ENCODE measurements at places on chromosomes 2 and 18. TPM values are rescaled to one million over a fixed set of nuclear protein-coding genes. Genes with fewer than 3 reads are reported as not detected.
A peak's percentile ranks its signal among the peaks of the same experiment; 100 is the strongest.

The ARHGAP28 gene
- 10.8 TPM for total RNA-seq

DNA sequence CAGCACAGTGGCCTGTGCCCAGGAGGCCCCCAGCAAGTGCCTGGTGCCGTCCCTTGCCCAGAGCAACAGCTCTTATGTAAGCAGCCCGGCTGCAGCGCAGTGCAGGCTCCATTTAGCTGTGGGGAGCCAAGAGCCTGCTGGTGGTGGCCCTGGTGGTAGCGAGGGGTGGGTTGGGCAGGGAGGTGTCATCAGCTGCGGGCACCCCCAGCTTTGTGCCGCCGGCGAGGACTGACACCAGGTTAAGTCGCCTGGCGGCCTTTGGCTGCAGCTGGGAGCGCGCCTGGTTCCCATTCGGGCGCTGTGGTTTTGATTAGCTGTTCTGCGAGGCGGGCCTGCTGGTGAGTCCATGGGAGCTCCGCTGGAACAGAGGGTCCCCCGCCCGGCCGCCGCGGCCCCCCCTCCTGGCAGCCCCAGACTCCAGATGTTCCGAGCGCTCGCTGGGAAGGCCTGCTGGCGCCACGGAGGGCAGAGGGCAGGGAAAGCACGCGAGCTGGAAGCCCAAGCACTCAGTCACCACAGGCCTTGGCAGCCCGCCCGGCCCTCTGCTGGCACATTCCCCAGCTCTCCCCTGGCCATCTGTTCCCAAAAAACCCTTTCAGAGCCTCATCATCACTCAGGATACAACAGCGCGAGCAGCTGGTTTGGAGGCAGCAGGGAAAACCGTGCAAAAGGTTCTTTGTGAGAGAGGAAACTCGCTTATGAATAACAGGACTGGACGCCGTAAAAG lies 18.4 kb downstream of the ATOH8 start:
- no peaks in the 10 kb centered on the region for H3K36me3 ChIP-seq
- peaks cover 11% of the 10 kb centered on the region for H3K4me1 ChIP-seq
- DNase-seq, result peak; percentile 94
- peak overlapping the region; percentile 32 for H3K4me3 ChIP-seq
- no peaks in the 10 kb centered on the region for H3K27me3 ChIP-seq
- H3K27ac ChIP-seq, result peak overlapping the region; percentile 64

DNA sequence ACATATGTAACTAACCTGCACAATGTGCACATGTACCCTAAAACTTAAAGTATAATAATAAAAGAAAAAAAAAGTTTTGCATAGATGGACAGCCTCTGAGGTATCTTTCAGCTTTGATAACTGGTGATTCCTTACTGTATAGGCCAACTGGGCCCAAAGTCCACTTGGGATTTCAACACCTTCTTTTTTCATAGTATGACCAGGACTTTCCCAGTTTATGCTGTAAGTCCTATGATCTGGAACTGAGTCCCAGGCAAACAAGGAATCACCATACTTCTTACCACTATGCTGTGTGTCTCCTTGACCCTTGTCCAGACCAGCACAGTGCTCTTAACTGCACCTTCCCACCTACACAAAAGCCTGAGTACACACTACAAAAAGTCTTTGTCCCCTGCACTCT lies 205.1 kb upstream of the RBBP8 start:
- no peaks in the 10 kb centered on the region for H3K36me3 ChIP-seq
- no peak overlapping the region for H3K4me3 ChIP-seq
- no peaks in the 10 kb centered on the region for H3K4me1 ChIP-seq
- no peaks in the 10 kb centered on the region for H3K27me3 ChIP-seq

DNA sequence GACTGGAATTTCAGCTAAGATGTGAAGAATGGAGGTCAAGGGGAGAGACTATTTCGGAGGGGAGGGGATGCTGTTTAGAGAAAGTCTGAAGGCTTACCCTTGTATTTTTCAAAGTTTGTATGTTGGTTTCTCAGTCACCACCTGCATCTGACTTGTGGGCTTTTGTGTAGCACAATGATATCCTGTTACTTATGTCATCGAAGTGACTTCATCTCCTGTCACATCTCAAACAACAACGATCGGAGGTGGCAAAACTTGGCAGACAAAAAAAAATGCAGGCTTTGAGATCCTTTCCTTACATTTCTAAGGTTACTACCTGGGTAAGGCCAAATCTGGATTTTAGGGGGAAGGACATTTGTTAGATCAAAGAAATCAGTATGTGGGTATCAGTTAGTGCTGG lies 11.7 kb upstream of the CXCR4 start:
- DNase-seq, result no peak
- no peaks in the 10 kb centered on the region for H3K4me1 ChIP-seq
- H3K27me3 ChIP-seq, result no peaks in the 10 kb centered on the region
- H3K36me3 ChIP-seq, result no peaks in the 10 kb centered on the region
- H3K27ac ChIP-seq, result peak overlapping the region; percentile 17

DNA sequence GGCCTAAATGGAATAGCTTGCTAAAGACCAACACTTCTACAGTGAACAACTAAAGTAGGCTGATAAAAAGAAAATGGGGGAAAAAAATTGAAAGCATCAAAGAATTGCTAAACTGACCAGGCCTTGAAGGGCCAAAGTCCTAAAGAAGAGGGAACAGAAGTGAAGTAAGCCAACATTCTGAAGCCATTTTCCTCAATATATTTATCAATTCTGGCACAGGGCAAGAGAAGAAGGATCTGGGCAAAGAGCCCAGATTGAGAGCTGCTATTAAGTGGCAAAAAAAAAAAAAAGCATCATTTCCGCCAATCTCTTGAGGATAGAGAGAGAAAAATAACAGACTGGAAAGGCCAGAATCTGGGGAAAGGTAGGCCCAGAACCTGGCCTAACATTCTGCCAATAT lies 25.7 kb downstream of the FANCL start:
- H3K4me3 ChIP-seq, result no peak overlapping the region
- no peak for DNase-seq
- no peaks in the 10 kb centered on the region for H3K27me3 ChIP-seq
- H3K36me3 ChIP-seq, result peaks cover 1% of the 10 kb centered on the region
- H3K4me1 ChIP-seq, result no peaks in the 10 kb centered on the region
- H3K27ac ChIP-seq, result no peak overlapping the region

GRCh38 chr2:10238991-10239485 lies 63.7 kb upstream of the HPCAL1 start:
- H3K4me3 ChIP-seq, result no peak overlapping the region
- no peaks in the 10 kb centered on the region for H3K4me1 ChIP-seq
- no peaks in the 10 kb centered on the region for H3K36me3 ChIP-seq
- no peaks in the 10 kb centered on the region for H3K27me3 ChIP-seq
- no peak overlapping the region for H3K27ac ChIP-seq

DNA sequence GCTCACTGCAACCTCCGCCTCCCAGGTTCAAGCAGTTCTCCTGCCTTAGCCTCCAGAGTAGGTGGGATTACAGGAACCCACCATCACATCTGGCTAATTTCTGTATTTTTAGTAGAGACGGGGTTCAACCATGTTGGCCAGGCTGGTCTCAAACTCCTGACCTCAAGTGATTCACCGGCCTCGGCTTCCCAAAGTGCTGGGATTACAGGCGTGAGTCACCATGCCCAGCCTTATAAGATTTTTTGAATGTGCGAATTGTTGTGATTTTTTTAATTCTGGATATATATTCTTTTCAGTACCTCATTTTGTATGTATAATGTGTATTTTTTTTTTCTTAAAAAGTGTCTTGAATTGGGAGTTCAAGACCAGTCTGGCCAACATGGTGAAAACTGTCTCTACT lies 42.0 kb upstream of the CCDC150 start:
- no peak overlapping the region for H3K4me3 ChIP-seq
- no peaks in the 10 kb centered on the region for H3K36me3 ChIP-seq
- no peak for DNase-seq

DNA sequence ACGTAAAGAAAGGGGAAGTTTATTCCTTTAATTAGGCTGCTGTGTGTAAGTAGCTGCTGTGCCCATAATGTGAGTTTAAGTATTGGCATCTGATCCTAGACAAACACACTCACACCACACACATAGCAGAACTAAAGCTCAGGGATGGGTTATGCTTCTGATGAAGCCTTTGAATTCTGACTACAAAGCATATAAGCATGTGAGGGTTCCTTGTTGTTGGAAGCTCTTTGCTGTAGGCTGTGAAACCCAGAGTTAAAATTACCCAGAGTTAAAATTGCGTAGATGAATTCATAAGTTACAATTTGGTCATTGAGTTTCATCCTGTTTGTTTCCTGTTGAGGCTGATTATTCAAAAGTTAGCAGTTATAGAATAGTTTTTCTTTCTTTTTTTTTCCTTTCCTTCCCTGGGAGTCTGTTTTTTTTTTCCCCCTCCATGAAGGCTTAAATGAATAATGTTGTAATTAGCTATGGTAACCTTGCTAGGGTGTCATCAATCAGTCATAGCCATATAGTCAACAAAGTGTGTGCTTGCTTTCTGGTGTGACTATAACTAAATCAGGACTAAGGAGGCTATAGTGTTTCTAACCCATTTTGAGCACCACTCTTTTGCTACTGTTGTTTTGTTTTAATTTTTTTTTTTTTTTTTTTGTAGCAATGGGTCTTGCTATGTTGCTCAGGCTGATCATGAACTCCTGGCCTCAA lies 426.1 kb downstream of the PARD3B start:
- no peaks in the 10 kb centered on the region for H3K27me3 ChIP-seq
- H3K27ac ChIP-seq, result no peak overlapping the region
- DNase-seq, result no peak
- H3K4me1 ChIP-seq, result no peaks in the 10 kb centered on the region
- no peaks in the 10 kb centered on the region for H3K36me3 ChIP-seq

GRCh38 chr18:13003466-13003896 lies 12.3 kb downstream of the CEP192 start:
- no peak for DNase-seq
- no peak overlapping the region for H3K27ac ChIP-seq
- H3K36me3 ChIP-seq, result no peaks in the 10 kb centered on the region
- H3K27me3 ChIP-seq, result no peaks in the 10 kb centered on the region
- no peak overlapping the region for H3K4me3 ChIP-seq

The IL36G gene
- not detected for total RNA-seq

DNA sequence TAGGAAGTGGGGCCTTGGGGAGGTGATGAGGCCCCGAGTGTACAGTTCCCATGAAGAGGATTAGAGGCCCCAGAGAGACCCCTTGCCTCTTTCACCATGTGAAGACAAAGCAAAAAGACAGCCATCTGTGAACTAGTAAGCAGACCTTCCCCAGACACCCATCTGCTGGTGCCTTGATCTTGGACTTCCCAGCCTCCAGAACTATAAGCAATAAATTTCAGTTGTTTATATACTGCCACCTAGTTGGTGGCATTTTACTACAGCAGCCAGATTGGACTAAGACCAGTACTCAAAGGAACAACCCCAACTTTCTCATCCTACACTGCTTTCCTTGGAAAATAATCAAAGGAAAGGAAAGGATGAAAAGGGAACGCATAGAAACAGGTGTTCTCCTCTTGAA lies 27.9 kb upstream of the CREG2 start:
- DNase-seq, result no peak
- H3K4me1 ChIP-seq, result no peaks in the 10 kb centered on the region
- H3K27me3 ChIP-seq, result no peaks in the 10 kb centered on the region
